Testis (tissue), 5 donors: ENCODE measurements at places on chromosomes 5 and 9.

DNA sequence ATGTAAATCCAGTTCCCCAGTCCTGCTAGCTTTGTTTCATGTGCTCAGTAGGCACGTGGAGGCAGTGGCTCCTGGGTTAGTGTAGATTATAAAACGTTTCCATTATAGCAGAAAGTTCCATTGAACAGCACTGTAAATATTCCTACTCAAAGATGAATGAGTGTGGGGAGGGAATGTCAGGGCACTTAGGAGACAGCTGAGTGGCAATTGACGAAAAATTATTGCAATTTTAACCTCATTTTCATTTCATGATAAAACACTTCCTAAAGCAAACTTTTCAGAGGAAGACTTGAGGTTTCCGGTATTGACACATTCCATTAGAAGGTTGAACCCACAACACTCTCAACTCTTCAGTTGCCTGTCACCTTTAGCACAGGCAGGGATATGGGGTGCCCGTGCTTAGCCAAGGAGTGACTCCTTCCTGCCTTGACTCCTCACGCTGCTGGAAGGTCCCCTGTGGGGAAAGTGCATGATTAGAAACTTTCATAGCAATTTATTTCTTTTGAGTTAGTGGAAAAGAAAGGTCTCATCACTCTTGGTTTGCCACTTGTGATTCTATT lies 41.2 kb downstream of the SLC46A2 start:
- no peak for DNase-seq

DNA sequence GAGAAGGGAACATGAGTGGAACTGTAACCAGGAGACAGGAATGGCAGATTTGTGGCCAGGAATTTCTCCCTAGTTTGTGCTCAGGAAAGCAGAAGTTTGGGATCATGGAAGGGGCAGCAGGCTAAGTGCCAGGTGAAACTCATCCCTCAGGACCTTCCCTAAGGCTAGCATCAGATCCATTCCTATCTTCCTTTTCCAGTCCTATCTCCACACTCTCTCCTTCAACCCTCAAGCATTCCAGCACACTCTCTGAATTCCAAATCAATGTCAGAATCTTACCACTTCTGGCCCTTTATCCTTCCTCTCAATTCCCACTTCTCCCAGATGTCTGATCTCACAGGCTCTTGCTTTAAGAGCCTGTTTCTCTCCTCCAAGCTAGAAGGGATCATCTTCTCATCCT lies 53.2 kb upstream of the GRIA1 start:
- no peak for DNase-seq

GRCh38 chr5:124521461-124522230 lies 224.8 kb downstream of the ZNF608 start:
- DNase-seq, result no peak

- no peak for DNase-seq
These were observed 20.0 kb upstream of the PCAT7 start for GRCh38 chr9:94534901-94535300.

- peak; percentile 71 for DNase-seq
These were observed 10.8 kb downstream of the KCNV2 start for GRCh38 chr9:2727966-2728613.

GRCh38 chr5:4017076-4017803 lies 421.6 kb downstream of the IRX1 start:
- DNase-seq, result no peak

GRCh38 chr5:141779503-141779973 lies 97.5 kb upstream of the ARAP3 start:
- DNase-seq, result no peak

DNA sequence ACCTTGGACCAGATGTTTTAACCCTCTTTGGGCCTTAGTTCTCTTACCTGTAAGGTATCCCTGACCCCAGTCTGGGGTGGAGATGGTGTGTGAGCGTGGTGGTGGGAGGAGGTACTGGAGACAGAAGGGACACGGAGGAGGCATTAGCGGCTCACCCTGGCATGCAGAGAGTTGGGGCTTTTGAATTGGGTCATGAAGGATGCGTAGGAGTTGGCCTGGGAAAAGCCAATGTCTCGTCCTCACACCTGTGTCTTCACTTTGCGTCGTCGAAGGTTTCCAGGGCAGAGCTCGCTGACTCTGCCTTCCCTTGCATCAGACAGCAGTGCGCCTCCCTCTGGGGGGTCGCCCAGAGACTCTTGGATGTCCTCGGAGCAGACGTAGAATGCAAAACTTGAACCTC lies 11.2 kb downstream of the RXRA start:
- no peak for DNase-seq

DNA sequence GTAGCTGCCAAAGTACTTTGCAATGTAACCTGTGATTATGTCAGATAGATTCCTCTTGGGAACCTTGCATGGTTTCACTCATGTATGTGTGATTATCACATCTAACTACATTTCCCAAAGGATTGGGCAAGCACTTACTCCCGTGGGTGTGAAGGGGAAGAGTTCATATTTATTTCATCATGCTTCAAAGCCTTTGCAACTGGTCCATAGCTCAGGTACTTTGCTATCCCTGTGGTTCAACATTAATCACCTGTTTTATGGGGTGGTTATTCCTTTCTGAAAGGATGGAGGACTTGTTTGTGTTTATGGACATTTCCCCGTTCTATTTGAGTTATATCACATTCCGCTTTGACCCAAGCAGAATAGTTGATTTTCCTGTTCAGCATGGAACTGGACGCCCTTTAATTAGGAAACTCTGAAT lies 13.6 kb upstream of the ERMP1 start:
- DNase-seq, result no peak

GRCh38 chr5:107165296-107165695 lies 505.4 kb downstream of the EFNA5 start:
- no peak for DNase-seq

GRCh38 chr5:138964647-138965201 lies 89.6 kb upstream of the LRRTM2 start:
- no peak for DNase-seq

GRCh38 chr9:95102001-95102433 lies 215.5 kb downstream of the FANCC start:
- no peak for DNase-seq

- no peak for DNase-seq
These were observed 30.9 kb downstream of the CSF1R start for GRCh38 chr5:150055326-150056074.

- DNase-seq, result no peak
These were observed 209.1 kb downstream of the TARS1 start for GRCh38 chr5:33649549-33650482.

DNA sequence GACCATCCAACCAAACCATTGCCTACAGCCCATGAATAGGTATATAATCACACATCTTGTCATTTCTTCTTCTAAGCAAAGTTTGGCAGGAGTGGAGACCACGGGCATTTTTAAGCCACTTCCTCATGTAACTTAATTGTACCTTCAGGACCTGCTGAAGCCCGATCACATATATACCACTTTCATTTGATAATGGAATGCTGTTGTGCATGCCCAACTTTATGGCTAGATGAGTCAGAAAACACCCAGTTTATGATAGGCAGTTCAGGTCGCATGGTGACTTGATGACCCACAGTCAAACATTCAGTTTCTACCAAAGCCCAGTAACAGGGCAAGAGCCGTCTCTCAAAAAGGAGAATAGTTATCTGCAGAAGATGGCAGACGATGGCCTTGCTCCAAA lies 2295.0 kb upstream of the ACO1 start:
- DNase-seq, result no peak

- no peak for DNase-seq
These were observed 337.5 kb upstream of the ADAMTSL1 start for GRCh38 chr9:18136354-18136994.

DNA sequence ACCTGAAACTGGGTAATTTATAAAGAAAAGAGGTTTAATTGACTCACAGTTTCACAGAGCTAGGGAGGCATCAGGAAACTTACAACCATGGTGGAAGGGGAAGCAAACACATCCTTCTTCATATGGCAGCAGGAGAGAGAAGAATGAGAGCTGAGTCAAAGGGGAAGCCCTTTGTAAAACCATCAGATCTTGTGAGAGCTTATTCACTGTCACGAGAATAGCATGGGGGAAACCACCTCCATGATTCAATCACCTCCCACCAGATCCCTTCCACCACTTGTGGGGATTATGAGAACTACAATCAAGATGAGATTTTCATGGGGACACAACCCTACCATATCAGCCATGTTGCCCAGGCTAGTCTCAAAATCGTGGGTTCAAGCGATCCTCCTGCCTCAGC lies 143.4 kb downstream of the FGF18 start:
- no peak for DNase-seq

- no peak for DNase-seq
These were observed 9.7 kb downstream of the MPDZ start for GRCh38 chr9:13269589-13270452.

GRCh38 chr5:14168144-14168792 lies 25.1 kb downstream of the TRIO start:
- DNase-seq, result no peak

- no peak for DNase-seq
These were observed 102.6 kb downstream of the XRCC4 start for GRCh38 chr5:83179966-83180365.

- DNase-seq, result no peak
These were observed 106.3 kb upstream of the SPOCK1 start for GRCh38 chr5:137605411-137605810.

- no peak for DNase-seq
These were observed 36.8 kb upstream of the TEX48 start for GRCh38 chr9:114718801-114719221.

DNA sequence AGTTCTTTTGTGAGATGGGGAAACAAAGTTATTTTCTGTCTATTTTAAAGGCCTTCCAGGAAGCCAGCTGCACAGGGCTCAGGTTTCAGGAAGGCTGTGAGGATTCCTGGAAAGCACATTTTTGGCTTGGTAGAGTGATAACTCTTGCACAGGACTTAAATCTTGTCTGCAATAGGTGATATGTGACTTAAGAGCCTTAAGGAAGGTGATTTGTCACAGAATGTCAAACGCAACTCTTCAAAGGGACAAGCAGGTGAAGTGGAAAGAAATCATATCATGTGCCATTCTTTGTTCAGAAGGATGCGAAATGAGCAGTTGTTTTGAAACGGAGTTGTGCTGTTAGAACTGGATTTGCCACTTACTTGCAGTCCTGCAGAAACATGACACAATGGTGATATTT lies 459.3 kb downstream of the MAT2B start:
- no peak for DNase-seq

- DNase-seq, result no peak
These were observed 48.0 kb downstream of the MED27 start for GRCh38 chr9:132031467-132032237.

DNA sequence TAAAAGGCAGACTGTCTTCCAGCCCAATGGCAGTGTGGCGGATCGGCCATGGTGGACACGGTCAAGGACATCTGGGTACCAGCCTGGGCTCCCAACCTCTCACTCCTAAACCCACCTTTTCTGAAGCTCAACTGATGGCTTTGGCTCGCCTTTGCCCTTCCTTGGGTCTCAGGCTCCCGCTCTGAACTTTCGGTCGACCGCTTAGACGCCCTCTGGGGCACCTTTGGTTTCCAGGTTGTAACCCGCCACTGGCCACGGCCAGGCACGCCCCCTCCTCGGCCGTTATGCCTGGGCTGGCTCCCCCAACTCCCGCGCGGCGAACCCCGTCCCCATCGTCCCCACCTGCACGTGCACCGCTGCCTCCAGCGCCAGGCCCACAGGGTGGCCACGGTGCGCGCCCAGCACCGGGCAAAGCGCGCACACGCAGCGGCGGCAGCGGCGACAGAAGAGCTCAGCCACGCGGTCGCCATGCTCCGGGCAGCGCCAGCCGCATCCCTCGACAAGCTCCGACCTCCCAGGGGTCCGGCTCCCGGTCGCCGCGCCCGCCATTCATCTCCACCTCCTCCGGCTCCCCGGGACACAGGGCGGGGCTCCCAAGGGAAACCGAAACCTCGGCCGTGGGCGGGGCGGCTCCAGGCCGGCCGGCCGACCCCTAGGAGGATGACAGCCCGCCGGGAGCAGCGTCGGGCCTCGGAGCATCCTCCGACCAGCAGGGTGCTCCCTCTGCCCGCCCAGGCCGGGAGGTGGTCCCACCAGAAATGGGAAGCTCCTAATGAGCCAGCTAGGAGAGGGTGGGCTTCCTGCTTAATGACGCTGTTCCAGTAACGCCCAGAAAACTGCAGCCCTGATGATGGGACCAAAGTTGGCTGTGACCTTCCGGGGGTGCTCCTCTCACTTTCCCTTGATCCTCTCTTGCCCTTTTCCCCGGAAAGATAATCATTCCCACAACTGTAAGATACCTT lies at the start of gene TRIM14:
Gene TRIM14, minus strand, starts transcription at position 583 of the 962 bp plus-strand sequence. Its CDS starts 34 bp downstream, at position 549.
- DNase-seq, result peak; percentile 41

DNA sequence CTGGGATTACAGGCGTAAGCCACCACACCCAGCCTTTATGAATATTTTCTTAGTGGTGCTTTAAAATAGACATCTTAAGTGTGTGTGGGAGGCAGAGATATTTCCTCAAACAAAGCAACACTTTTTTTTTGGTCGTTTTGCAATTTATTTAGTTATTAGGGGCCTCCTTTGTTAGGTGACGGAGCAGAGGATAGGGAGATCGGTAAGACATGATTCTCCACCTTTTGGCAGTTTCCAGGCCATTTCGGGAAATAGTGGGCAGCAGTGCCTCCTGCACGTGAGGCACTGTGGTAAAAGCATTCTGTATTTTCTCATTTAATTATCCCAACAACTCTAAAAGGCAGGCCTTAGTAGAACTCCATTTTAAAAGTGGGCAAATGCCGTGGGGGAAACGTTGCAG lies 1.9 kb downstream of the OCLN start:
- no peak for DNase-seq

GRCh38 chr5:146721073-146721815 lies 157.3 kb downstream of the PPP2R2B start:
- no peak for DNase-seq

DNA sequence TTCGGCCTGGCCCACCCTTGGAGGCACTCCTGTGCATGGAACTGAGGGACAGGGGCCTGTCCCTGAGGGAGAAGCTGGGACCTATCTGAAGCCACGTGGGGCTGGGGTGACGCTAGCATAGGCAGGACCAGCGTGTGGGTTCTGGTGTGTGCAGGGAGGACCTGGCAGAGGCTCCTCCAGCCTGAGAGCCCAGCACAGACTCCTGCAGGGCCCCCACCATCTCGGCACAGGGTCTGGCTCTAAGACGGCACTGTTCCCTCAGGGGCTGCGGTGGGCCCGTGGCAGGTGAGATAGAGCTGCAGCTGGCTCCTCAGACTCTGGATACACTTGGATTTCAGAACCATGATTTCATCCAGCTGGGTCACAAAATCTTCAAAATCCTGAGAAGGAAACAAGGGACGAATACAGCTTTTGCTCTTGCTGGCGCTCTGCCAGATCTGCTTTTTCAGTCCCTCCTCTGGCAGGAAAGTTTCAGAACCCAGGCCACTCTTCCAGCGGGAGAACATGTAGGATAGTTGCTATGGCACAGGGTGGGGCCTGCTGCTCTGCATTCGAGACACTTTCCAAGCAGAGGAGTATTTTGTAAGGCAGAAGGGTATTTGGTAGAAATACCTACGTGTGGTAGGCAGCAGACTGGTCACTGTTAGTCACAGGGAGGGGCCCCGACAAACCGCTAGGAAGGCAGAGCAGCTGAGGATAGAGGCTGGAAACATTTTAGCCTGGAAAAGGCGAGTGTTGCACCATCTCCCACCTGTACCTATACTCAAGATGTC lies 74.7 kb downstream of the KIF24 start:
- peak; percentile 61 for DNase-seq

DNA sequence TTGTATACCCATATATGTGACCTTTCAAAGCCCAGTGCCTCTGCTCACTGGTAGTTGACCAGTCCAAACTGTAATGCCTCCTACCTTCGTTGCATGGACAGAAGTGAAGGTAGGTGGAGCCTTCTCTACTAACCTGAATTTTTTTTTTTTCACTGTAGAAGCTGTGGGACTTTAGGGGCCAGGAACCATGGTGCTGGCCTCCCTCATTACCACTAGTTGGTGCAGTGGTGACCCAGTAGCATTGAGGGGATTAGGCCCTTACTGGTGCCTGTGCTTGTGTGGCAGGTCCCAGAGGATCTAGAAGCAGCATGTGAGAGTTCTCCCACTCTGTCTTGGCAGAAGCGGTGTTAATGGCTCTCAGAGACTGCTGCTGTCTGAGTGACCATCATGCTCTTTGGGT lies 2.3 kb downstream of the RALGPS1 start:
- no peak for DNase-seq
